Mammary epithelial cell (primary cell): ENCODE measurements at places on chromosomes 7 and 10. TPM values are rescaled to one million over a fixed set of nuclear protein-coding genes. Genes with fewer than 3 reads are reported as not detected.

DNA sequence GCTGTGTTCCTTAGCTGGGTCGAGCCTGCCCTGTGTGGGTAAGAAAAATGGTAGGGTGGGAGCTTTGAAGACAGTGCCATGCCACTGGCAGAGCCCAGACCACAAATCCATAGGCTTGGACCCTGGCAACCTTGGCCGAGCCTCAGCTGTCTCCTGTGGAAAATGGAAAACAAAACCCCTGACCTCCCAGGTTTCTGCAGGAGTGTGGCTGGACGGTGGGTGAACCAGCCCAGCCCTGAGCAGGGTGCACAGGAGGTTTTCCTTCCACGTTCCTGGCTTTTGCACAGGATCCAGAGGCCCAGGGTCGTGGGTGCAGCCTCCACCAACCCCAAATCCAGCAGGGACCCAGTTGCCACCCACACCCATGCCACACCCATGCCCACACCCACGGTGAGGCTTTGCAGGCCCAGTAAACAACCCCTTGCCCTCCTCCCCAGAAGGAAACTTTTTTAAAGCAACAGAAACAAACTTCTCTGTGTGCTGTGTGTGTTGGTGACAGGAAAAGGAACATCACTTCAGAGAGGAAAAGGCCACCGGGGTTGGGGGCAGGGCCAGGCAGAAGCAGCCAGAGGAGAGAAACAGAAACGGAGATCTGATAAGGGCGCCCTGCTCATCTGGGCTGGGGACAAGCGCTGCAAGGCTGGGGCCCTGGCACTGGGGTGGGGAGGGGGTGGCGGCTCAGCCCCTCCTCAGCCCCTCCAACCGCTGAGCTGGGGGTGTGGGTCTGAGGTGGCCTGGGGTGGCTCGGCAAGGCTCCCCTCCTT is 20.7 kb upstream of the ZMIZ1 start:
- DNase-seq, result no peak

DNA sequence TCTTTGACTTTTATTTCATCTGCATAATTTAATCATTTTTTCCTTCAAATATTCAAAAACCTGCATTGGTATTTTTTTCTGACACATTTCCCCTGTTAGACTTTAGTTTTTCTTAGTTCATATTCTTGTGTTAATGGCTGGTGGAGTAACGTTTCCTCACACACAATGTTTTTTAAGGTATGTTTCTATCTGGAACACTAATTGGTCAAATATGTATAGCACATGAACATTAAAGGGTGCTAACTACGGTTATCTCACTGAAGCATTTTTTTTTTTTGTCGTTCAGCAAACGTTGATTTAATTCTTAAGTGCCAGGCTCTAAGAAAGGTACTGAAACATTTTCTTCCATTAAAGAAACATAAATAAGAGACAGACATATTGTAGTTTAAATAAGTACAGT is 87.7 kb downstream of the PTPRZ1 start:
- no peak for DNase-seq

GRCh38 chr10:17758200-17758599 is 6.2 kb downstream of the TMEM236 start:
- DNase-seq, result no peak

- peak; percentile 79 for DNase-seq
These were observed 75.2 kb downstream of the PARD3 start for GRCh38 chr10:34739915-34740314.

- peak; percentile 57 for DNase-seq
These were observed 3.6 kb downstream of the LRRC17 start for GRCh38 chr7:102916426-102916825.

DNA sequence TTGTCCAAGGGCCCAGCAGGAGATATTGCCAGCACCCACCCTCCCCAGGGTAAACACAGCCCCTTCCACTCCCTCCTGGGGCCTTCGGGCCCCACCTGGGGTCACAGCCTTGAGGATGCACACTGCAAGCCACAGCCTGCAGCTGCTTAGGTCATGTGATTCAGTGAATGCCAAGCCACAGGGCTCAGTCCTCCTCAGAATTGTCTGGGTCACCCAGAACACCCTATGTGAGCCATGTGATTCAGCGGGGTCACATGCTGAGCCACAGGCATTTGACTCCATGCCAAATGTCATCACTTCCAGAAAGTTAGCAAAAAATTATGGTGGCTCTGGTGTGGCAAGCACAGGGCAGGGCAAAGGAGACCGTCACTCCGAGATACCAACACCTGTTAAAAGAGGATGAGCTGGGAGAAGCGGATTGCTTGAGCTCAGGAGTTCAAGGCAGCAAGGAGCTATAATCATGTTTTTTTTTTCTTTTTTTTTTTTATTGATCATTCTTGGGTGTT is 17.2 kb upstream of the PSAP start:
- DNase-seq, result peak; percentile 92

- DNase-seq, result peak; percentile 89
These were observed 24.4 kb downstream of the GSDME start for GRCh38 chr7:24732646-24733413.

GRCh38 chr10:105691811-105692210 is 1050.7 kb downstream of the SORCS3 start:
- peak; percentile 8 for DNase-seq

GRCh38 chr10:34762603-34763299 is 52.3 kb downstream of the PARD3 start:
- DNase-seq, result peak; percentile 11

DNA sequence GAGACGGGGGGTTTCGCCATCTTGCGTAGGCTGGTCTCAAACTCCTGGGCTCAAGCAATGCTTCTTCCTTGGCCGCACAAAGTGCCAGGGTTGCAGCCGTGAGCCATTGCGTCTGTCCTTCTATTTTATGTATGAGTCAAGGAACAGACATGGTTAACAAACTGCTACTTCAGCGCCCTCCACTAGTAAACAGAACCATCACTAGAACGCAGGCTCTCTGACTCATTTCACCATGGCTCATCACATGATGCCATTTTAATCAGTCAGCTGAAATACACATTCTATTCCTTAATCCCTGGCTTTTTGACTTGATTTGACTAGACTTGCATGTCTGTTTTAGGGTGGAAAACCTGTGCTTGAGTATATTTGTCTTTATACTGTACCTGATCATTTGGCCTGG is 41.3 kb downstream of the CELF2 start:
- DNase-seq, result no peak

DNA sequence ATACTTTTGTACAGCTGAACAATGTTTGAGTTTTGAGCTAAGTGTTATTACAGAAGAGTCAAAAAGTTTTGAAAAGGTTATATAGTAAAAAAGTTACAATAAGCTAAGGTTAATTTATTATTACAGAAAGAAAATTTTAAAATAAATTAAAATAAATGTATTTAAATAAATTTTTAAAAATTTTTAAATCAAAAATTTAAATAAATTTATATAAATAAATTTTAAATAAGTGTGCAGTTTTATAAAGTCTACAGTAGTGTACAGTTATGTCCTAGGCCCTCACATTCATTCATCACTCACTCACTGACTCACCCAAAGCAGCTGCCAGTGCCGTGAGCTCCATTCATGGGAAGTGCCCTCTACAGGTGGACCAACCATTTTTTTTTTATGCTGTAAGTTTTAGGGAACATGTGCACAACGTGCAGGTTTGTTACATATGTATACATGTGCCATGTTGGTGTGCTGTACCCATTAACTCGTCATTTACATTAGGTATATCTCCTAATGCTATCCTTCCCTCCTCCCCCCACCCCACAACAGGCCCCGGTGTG is 462.9 kb upstream of the ZMIZ1 start:
- peak; percentile 61 for DNase-seq

- peak; percentile 21 for DNase-seq
These were observed 683.3 kb downstream of the GRM8 start for GRCh38 chr7:126569402-126569801.

DNA sequence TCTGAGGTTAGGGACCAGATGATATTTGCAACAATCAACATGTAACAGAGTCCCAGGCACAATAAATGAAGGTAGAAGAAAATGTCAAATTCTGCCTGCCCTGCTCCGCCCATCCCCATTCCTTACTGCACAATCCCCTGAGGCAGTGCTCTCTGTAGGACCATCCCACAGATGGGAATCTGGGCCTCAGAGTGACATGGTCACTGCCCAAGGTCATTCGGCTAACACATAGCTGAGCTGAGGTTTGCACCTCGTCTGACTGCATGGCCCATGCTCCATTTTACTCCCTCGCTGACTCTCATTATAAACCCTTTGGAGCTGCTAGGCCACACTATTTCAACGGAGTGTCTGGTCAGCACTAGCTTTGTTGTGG is 1.2 kb downstream of the HOGA1 start:
- no peak for DNase-seq

GRCh38 chr7:74362266-74362665 is 73.1 kb downstream of the CLIP2 start:
- no peak for DNase-seq

DNA sequence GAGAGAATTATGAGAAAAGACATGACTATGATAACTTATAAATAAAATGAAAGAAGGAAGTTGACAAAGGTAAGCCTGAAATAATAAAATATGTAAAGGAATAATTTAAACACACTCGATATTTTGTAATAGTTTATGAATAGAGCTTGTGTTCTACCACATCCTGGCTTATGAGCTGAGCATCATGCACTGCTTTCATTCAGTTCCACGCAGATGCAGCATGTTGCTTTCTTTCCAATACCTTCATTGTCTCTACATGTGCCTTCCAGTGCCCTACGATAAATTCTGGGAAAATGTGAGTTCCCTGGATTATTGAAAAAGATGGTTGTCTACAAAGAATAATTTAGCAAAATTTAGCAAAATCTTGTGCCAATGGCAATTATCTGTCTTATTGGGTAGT is 398.9 kb upstream of the SEMA3C start:
- no peak for DNase-seq

GRCh38 chr10:51999096-51999495 is 299.7 kb upstream of the CSTF2T start:
- no peak for DNase-seq

GRCh38 chr7:39733881-39734632 is 110.7 kb downstream of the RALA start:
- peak; percentile 83 for DNase-seq

Gene ACTR3C
- total RNA-seq, result 1.1 and 1.6 TPM in 2 replicates

Gene STEAP1B
- 0.61 and 1.6 TPM in 2 replicates for total RNA-seq

Gene RBP3
- total RNA-seq, result not detected in 2 replicates

Gene GHRHR
- not detected for total RNA-seq

Gene OR9A2
- not detected for total RNA-seq

Gene SPDYE9
- 0.17 TPM for total RNA-seq

Gene HOXA5
- 11.0 TPM for total RNA-seq
